Activated CD4-positive, alpha-beta T cell treated with anti-CD3 and anti-CD28 coated beads, Interleukin-2, Interleukin-4, amounts not matched to agents 100 ng/mL and 50 ng/mL, durations not matched to agents 16 hours and 8 hours (primary cell): ENCODE measurements at places on chromosomes 2 and 18.
A peak's percentile ranks its signal among the peaks of the same experiment; 100 is the strongest.

- DNase-seq: no peak
Observed at GRCh38 chr2:30436859-30437435, 10.1 kb upstream of the LCLAT1 start.

DNA sequence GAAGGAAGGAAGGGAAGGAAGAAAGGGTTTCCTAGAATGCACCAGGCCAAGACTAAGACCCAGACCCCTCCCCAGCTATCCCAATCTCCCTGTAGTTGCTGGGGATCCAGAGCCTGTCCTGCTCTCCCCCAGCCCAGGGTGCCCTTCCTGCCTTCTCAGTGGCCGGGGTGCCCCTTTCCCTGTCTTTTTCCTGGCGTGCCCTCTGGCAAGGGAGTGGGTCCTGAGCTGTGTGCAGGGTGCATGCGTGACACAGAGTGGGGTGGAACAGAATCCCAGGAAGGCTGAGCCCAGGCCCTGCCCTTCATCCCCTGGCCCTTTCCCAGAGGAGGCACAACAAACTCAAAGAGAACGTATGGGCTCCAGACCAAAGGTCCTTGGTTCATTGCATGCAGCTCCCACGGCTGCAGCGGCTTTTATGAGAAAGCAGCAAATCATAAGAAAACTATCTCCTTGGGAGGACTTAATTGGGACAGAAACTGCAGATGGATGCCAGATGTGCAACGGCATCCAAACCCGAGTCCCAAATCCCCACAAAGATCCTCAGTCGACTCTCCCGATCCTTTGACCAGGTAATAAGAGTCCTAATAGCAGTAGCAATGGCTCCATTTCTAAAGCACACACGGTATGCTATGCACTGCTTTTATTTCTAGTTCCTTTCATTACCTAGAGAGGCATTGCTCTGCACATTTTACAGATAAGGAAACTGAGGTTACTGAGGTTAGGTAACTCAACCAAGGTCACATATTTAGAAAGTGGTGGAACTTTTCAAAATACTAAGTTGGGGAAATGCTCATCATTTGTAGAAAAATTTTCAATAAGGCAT is 12.7 kb upstream of the ARID5A start:
- no peak for DNase-seq

DNA sequence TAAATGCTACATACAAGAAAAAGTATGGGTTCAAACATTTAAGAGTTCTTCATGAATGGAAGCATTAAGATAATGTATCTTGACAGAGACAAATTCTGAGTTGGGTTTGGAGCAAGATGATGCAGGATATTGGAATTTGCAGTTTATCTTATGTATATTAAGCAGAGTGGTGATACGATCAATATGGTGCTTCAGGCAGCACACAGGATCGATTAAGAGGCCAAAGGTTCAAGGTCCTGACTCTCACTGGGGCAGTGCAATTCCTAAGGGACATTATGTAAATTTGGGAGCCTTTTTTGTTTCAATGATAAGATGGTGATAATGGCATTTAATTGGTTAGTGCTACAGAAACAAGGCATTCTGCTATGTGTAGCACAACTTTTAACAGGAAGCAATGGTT is 381.9 kb downstream of the KCNJ3 start:
- no peak for DNase-seq

GRCh38 chr2:9001229-9001628 is 2.3 kb downstream of the MBOAT2 start:
- DNase-seq: no peak

GRCh38 chr2:75276093-75277029 is 77.0 kb upstream of the TACR1 start:
- DNase-seq: no peak

GRCh38 chr2:212311807-212312404 is 226.7 kb downstream of the ERBB4 start:
- DNase-seq: no peak

GRCh38 chr2:241177526-241178334 is 10.7 kb upstream of the ANO7 start:
- no peak for DNase-seq

- no peak for DNase-seq
Observed at GRCh38 chr2:74168739-74169138, 9.9 kb downstream of the MOB1A start.

GRCh38 chr2:126912201-126912600 is 13.5 kb downstream of the TEX51 start:
- no peak for DNase-seq

- DNase-seq: no peak
Observed at GRCh38 chr2:158664987-158665386, 130.1 kb upstream of the DAPL1 start.

GRCh38 chr2:43348908-43349661 is 122.7 kb upstream of the ZFP36L2 start:
- DNase-seq: no peak

DNA sequence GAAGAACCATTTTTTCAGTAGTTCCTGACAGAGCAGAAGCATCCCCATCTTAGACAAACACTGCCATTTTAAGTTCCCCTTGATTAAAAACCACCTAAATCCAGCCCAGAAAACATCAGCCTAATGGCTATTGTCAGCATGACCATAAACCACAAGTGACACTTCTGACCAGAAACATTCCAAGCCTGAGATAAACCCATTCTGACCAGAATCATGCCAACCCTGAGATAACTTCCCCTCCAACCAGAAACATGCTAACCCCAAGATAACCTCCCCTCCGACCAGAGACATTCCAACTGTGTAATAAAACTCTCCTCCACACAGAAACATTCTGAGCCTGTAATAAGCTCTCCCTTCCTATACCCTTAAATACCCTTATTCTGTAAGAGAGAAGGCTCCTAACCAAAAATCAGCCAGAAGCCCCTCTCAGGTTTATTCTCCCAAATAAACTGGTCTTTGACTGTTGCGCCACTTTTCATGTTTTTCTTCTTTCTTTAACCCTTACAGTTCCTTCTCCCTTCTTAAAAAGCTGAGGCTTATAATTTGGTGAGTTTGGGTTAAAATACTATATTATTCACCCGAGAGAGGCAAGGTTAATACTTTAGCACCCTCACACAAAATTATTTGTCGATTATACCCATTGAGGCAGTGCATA is 149.7 kb downstream of the HNMT start:
- DNase-seq: no peak

- DNase-seq: no peak
Observed at GRCh38 chr2:57892920-57893319, 153.7 kb upstream of the VRK2 start.

DNA sequence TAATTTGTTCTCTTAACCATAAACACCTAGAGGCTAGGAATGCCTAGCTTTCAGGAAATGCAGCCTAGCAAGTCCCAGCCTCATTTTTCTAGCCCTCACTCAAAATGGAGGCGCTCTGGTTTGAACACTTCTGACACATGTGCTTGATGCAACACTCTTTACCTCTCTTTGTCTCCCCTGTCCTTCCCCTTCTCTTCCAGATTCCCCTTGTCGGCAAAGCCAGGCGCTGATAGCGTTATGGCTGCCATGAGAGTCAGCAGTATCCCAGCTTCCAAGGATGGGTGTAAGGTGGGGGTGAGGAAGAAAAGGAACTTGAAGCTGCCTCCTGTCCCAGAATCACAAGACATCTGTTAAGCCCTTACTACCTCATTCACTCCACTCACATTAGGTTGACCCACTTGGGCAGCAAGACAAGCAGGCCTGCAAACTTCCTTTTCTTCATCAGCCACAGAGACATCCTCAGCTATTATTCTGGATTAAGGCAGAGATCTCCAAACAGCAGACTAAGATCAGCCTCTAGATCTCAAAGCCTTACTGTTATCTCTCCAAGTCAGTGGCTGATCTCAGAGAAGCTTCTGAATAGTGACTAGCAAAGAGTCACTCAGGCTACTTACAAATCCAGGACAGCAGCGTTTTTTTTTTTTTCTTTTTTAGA is 1.9 kb upstream of the ST3GAL5 start:
- no peak for DNase-seq

DNA sequence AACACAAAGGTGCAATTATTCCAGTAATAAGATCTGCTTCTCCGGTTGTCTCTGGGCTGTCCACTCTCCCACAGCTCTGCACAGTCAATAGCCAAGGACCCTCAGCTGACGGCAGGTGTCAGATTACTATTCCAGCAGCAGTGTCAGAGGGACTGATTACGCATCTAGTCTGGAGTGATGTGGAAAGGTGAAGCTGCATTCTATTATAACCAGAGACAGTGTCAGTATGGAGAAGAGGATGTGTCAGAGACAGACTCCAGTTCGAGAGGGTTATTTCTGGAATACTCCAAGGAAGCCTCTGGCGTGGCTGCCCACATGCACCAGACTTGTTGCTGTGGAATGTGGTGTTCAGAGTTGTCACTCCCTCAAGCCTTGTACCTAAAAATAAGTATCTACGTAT is 163.6 kb upstream of the TMEM200C start:
- no peak for DNase-seq

DNA sequence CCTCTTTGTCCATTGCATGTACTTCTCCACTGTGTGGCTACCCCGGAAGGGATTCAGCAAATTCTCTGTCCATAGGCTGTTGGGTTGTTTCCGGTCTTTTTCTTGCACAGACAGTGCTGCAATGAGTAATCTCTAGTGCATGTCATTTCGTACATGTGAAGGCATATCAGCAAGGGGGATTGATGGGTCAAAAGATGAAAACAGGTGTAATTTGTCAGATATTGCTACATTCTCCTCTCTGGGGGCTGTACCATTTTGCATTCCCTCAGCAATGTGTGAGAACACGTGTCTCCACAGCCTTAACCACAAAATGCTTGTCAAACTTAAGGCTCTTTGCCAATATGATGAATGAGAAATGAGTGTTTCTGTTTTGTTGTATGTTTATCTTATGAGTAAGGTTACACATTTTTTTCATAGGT is 60.5 kb downstream of the KLHL29 start:
- no peak for DNase-seq

DNA sequence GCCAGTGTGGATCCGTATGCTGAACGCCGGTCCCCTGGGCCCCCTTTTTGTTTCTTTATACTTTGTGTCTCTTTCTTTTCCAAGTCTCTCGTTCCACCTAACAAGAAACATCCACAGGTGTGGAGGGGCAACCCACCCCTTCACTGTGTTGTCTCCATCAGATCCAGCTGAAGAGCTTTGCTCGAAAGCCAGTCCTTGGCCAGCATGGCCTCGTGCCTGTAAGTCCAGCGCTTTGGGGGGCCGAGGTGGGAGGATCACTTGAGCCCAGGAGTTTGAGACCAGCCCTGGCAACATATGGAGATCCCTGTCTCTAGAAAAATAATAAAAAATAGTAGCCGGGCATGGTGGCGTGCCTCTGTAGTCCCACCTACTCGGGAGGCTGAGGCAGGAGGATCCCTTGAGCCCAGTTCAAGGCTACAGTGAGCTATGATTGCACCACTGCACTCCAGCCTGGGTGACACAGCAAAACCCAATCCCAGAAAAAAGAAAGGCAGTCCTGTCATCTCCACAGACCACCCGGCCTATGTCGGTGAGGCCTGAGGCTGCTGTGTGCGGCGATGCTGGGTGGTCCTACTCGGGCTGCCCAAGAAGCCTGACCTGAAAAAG is 3.4 kb upstream of the HSBP1L1 start:
- DNase-seq: no peak

GRCh38 chr2:241924069-241924908 is 54.8 kb downstream of the RTP5 start:
- peak; percentile 27 for DNase-seq

GRCh38 chr2:218168635-218169462 is 2.1 kb upstream of the CXCR1 start:
- DNase-seq: peak; percentile 65

GRCh38 chr2:85886590-85886989 is 2.2 kb downstream of the ST3GAL5 start:
- no peak for DNase-seq

GRCh38 chr2:188789951-188790350 is 184.2 kb upstream of the COL3A1 start:
- no peak for DNase-seq

GRCh38 chr18:58578835-58579560 is 49.9 kb downstream of the ALPK2 start:
- no peak for DNase-seq

DNA sequence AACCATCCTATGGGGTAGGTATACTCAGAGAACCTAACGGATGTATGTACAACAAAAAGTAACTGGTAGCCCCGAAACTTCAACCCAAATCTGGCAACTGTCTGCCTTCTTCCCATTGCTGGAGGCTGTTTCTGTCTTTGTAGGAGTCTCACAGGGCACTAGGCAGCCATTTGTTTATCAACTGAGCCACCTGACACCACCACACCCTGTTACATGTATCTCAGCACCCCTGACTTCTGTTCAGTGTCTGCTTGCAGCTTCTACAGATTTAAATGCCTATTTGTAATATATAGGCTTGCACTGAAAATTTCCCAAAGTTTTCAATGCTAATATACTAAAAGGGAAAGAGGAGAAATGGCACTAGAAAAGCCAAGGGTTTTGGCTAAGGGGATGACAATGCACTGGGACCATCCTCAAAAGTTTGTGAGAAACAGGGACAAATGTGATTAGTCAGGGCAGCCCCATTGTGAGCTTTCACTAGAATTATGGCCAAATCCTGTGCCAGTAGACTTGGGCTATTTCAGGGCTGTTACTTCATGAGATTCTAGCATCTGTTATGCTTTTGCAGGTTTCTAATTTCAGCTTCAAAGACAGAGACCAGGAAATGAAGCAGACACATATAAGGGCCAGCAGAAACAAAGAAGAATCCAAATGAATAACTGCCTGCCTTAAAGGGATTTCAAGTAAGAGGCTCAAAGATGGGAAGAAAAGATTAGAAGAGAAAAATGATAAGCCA is 103.3 kb downstream of the MYO5B start:
- DNase-seq: no peak

DNA sequence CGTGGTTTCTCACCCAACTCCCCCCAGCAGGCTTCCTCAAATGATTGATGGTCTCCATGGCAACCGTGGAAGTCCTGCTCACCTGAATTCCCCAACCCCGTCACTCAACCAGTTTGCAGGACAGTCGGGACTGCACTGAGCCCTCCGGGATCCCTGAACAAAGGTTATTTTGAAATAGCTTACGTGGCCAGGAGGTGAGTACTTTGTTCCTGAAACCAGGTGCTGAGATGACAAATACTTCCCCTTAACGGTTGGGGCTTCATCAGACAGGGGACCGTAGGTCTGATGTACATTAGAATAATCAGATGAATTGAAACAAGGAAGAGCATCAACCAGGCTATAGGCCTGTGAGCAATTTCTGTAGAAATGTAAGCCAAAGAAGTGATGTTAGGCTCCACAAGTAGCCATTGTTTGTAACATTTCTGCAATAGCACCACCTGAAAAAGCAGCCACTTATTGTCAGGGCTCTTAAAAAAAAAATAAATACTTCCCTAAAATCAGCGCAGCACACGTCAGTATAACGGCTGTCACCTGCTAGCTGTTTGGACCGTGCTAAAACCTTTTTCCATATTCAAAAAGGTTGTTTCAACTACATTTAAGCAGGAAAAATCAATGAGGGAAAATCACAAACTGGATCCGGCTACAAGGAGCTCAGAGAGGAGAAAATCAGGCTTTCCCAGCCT is 206.4 kb upstream of the ID2 start:
- DNase-seq: peak; percentile 59
